ENCODE measurements at places on chromosomes 6 and 20. TPM values are rescaled to one million over a fixed set of nuclear protein-coding genes. Genes with fewer than 3 reads are reported as not detected.

DNA sequence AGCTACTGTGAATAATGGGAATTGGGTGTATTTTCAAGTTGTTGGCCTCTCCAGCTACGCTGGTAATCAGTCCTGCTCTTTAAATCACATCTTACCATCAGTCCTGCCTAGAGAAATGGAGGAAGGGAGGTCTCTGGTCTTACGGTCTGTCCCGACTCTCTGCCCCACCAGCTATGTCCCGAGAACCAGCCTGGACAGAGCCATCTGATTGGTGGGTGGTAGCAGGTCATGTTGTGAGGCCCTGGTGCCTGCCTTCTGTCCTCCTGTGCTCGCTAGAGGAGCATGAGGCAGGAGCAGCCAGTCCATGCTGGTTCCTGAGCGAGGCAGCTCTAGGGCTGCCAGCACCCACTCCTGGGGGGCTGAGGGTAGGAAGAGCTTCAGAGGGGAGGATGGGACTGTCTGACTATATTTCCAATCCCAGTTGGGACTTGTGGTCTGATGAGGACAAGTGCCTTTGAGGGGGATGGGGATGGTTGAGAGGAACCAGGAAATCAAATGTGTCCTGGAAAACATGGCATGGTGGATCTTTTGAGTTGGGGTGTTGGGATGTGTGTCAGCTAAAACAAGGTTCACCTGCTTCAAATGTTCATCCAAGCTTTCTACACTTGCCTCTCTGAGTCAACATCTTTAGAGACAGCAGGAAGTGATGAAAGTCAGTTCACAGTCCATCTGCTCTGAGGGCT, 33.0 kb downstream of the SYNJ2 start:
- no peak for DNase-seq

- peak; percentile 44 for DNase-seq
Measured at GRCh38 chr20:4814696-4815252, 93.1 kb downstream of the PRND start.

ZNF831 gene
- total RNA-seq, result 0.31 TPM

BNIP5 gene
- total RNA-seq, result not detected

SLC44A4 gene
- not detected for total RNA-seq

DNAH8 gene
- not detected for total RNA-seq

All from left cardiac atrium (tissue), 4 donors.